ENCODE measurements at places on chromosomes 12 and 14.

DNA sequence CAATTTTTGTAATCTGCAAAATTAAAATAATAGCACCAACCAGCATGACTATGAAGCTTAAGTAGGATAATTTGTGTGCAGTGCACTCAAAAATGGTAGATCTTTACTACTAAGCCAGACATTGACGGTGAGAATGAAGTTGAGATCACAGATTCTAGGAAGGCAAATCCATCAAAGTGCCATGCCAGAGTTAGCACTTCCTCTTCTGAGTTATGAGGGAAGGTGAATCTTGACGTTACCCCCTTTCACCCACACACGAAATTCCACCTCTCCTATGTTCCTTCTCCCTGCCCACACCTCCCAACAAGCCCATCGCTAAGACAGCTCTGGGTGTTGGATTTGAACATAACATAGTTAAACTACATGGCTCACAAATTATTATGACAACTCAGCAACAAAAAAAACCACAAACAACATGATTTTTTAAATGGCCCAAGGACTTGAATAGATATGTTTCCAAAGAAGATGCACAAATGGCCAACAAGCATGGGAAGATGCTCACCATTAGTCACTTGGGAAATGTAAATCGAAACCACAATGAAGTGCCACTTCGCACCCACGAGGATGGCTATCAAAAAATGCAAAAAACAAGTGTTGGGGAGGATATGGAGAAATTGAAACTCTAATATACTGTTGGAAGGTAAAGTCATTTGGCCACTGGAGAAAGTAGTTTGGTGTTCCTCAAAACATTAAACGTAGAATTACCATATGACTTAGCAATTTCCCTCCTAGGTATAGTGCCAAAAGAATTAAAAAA, 119.3 kb upstream of the RAP1B start:
- no peak for DNase-seq

DNA sequence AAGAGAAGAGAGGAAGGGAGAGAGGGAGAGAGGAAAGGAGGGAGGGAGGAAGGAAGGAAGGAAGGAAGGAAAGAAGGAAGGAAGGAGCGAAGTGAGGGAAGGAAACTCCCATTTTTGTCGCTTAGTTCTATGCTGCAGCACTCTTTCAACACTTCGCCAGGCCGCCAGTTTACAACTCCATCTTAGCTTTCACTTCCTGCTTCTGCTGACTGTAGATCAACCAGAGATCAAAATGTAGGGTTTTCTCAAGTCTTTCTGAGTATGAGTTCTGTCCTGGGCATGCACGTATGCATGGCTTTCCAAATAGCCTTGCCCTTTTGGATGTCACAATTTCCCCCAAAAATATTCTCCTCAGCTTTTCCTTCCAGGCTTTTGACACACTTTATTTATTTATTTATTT, 723.4 kb downstream of the TRHDE start:
- DNase-seq, result no peak

DNA sequence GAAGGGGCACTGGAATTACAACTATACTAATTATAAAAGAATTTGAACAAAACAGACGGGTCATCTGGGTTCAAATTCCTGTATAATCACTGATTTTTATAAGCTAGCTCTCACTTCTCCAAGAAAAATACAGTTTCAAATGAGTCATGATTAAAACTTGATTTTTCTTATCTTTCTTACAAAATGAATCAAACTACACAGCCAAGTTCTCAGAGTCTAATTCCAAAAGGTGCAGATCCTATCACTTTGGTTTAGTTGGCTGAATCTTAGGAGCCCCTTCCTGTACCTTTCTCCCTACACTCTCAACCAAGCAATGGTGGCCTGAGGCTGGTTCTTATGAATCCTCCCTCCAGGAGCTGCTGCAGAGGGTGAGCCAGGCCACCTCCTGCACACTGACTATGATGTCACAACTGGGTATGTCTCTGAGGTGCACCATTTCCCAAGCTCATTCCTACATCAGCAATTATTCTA, 43.8 kb upstream of the BMP4 start:
- no peak for DNase-seq

- DNase-seq, result peak; percentile 95
Measured at GRCh38 chr14:91980157-91980556, 32.7 kb upstream of the FBLN5 start.

DNA sequence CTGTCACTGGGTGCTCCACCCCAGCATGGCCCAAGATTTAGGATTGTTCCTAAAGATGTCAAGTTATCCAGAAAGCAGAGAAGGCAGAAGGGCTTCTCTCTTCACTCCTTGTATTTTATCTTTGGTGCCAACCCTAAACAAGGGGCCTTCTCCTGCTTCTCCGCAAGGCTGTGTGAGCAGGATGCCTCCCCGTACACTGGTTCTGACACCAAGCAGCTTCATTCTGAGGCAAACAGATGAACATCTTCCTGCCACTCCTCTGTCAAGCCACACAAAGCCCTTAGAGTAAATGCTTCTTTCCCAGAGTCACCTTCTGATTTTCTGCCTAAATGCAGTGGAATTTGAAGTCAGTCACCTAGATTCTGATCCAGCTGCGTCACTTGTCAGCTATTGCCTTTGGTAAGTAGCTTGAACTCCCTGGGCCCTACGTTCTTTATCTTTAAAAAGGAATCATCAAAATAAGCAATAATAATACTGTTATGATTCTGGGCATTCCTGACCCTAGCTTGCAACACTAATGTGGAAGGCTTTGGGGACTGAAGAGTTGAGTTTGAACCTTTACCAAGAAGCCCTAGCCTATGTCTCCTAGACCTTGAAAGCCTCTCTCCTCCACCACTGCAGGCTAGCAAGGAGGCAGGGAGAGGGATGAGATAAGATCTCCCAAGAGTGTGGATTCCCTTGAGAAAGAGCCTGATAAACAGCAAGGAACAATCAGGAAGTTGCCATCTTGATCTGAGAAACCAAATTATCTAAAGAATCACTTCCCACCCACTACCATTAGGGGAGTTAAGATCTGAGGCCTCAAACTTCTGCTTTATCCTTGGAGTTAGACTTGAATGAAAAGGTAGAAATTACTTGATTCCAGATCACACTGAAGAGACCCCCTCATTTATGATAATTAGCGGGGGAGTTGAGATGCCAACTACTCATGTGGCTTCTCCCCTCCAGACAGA, 5.7 kb downstream of the KRT73 start:
- no peak for DNase-seq

GRCh38 chr12:15276088-15276698, 46.1 kb upstream of the PTPRO start:
- peak; percentile 39 for DNase-seq

DNA sequence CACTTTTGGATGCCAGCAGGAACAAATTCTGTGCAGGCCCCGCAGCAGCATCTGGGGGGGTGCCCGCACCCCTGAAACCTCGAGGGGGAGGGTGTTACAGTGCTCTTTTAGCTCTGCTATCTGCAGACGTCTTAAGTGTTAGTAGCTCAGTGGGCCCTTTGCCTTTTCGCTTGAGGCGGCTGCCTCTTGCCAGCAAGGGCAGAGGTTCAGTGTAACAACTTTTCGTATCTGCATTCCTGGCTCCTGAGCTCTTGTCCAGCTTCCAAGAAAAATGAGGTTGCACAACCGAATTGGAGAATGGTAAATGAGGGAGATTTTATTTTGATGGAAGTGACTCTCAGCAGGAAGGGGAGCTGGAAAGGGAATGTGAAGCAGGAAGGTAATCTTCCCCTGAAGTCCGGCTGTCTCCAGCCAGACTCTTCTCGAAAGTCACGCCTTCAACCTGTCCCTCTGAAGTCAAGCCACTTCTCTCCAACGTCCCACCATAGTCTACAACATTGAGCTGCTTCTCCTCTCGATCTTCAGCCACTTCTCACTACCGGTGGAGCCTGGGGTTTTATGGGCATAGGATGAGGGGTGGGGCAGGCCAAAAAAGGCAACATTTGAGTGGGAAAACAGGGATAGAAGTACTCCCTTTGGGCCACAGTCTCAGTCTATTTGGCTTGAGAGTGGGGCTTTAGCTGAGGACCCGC, 17.8 kb downstream of the TAS2R50 start:
- no peak for DNase-seq

- DNase-seq, result peak; percentile 64
Measured at GRCh38 chr12:107748472-107748871, 12.5 kb downstream of the PRDM4 start.

GRCh38 chr14:50770586-50770985, 60.4 kb downstream of the NIN start:
- DNase-seq, result peak; percentile 6

- no peak for DNase-seq
Measured at GRCh38 chr12:32809846-32810245, 54.1 kb upstream of the YARS2 start.

DNA sequence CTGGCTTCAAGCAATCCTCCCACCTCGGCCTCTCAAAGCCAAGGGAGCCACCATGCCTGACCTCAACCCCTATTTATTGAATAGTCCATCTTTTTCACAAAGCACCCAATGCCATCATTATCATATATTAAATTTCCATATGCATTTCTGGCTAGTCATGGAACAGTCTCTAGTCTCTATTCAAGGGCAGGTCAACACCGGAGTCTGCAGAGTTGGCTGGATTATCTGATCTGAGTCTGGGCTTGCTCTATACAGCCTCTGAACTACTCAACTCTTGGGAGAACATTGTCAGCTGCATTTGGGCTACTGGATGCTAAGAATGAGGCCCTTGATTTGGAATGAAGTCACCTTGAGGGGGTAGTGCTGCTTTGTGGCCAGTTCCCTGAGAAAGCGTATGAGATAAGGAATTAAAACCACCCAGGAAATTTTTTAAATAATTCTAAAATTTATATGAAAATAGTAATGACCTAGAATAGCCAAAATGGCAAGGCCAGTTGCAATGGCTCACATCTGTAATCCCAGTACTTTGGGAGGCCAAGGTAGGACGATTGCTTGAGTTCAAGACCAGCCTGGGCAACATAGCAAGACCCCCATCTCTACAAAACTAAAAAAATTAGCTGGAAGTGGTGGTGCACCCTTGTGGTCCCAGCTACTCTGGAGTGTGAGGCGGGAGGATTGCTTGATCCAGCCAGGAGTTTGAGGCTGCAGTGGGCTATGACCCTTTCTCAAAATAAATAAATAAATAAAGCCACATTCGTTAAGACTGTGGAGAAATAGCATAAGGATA, 6.9 kb upstream of the NAA25 start:
- no peak for DNase-seq

DNA sequence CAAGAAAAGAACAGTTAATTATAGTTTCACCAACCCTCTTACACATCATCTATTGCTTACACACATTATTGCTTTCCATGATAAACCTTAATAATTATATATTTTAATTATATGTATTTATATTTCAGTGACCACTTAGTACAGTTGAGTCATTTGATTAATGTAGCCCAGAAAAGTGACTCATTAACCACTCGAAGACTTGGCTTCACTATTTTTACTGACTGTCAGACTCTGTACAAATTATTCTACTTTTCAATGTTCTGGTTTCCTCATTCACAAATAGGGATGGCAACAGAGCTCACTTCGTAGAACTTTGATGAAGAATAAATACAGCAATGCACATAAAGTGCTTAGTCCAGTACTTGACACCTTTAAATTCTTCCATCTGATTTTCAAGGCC, 98.3 kb downstream of the CFAP54 start:
- no peak for DNase-seq

DNA sequence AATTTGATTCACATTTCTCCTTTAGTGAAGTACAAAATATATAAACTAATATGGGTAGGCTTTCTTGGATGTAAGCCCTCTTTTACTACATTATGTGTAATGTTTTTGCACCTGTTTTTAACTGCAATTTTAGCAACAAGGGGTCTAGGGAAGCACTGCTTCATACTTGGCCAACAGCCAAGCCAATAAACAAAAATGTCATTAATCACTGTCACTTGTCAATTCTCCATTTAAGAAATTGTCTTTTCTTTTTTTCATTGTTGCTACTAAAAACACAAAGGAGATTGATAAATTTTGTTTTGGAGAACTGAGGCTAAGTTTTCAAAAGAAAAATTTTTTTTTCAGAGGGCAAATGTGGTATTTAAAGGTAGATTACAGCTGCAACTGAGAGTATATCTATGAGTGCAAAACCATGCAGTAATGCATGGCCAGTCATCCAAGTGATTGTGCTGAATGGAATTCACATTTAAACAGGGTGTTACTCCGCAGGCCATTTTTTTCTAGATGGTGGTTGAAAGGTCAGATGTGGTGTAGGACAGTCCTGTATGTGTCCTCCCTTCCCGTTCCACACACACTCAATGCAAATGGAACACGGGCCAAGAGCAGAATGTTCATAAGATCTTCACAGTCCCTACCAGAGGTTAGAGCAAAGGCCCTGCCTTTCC, 503.0 kb upstream of the LMO3 start:
- DNase-seq, result peak; percentile 54

GRCh38 chr12:120711411-120711810, 1.2 kb downstream of the UNC119B start:
- DNase-seq, result peak; percentile 11

DNA sequence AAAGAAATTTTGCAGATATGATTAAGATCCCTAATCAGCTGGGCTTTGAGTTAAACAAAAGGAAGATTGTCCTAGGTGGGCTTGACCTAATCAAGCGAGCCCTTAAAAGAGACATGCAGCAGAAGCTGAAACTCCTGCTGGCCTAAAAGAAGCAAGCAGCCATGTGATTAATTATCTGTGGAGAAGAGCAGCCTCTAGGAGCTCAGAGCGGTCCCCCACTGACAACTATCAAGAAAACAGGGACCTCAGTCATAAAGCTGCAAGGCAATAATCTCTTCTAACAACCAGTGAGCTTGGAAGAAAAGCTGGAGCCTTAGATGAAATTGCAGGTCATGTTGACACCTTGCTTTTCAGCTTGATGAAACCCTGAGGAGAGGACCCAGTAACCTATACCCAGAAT, 288.9 kb upstream of the CLEC14A start:
- no peak for DNase-seq

GRCh38 chr14:78851189-78851588, 681.0 kb downstream of the NRXN3 start:
- DNase-seq, result no peak

DNA sequence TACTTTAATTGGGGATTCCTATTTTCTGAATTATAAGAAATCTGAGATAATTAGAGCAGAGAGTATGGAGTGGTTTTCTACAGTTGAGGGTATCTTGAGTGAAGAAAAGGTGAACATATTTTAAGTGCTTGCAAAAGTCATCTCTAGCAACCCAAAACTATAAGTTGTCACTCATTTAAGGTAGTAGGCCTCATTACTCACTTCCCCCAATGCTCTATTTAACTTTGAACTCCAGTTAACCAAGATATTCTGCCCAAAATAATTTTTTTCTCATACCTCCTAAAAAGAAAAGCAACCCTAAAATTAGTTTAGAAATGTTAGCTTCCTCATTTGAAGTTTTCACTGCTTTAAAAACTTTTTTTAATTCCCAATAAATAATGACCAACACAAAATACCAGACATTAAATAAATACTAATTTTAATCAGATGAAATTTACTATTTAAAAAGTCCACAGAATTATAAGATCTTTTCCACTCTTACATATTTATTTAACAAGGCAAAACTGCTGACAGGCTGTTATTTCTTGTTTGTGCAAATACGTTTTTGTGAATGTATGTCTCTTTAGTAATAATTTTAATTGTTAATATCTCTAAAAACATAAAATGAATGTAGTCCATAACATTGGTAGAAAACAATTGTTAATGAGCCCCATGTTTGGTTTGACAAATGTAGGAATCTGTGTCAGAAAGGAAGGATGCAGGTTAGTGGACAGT, 47.8 kb downstream of the VRK1 start:
- no peak for DNase-seq

- DNase-seq, result no peak
Measured at GRCh38 chr14:56129092-56129491, 10.9 kb downstream of the PELI2 start.

- no peak for DNase-seq
Measured at GRCh38 chr14:22419620-22420019, 169.4 kb downstream of the DAD1 start.

- DNase-seq, result no peak
Measured at GRCh38 chr14:61221906-61222305, 59.2 kb downstream of the TMEM30B start.
